CD4-positive, CD25-positive, alpha-beta regulatory T cell (primary cell): ENCODE measurements at places on chromosomes 4 and X. TPM values are rescaled to one million over a fixed set of nuclear protein-coding genes. Genes with fewer than 3 reads are reported as not detected.

The FAM133A gene
- not detected for polyA plus RNA-seq

The HEPH gene
- not detected for polyA plus RNA-seq

The AFM gene
- polyA plus RNA-seq: not detected

The GNRHR gene
- polyA plus RNA-seq: 0.16 TPM

The NHS gene
- 0.03 TPM for polyA plus RNA-seq

The ADGRG4 gene
- not detected for polyA plus RNA-seq

The TRPC5OS gene
- not detected for polyA plus RNA-seq

The ANAPC10 gene
- 38.5 TPM for polyA plus RNA-seq

The DCHS2 gene
- polyA plus RNA-seq: not detected

The ARX gene
- not detected for polyA plus RNA-seq

The TCP11X2 gene
- polyA plus RNA-seq: not detected

The NXF2 gene
- not detected for polyA plus RNA-seq

The SCML2 gene
- not detected for polyA plus RNA-seq
